ENCODE measurements at places on chromosomes 5 and 9.

DNA sequence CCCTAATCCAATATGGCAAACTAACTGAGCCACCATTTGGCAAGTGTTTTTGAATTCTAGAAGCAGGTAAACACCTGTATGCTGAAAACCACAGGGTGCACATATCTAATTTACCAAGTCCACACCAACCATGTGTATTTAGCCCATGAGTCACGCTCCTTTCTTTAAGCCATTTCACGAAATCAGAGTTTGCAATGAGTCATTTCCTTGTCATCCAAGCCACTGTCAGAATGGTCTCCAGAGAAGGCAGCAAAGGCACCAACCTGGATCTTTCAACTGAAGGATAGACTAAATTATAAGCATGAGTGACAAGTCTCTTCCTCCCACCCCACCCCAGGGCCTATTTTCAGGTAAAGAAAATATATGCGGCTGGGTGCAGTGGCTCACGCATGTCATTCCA, 110.0 kb downstream of the PAX5 start:
- DNase-seq, result peak; percentile 86

DNA sequence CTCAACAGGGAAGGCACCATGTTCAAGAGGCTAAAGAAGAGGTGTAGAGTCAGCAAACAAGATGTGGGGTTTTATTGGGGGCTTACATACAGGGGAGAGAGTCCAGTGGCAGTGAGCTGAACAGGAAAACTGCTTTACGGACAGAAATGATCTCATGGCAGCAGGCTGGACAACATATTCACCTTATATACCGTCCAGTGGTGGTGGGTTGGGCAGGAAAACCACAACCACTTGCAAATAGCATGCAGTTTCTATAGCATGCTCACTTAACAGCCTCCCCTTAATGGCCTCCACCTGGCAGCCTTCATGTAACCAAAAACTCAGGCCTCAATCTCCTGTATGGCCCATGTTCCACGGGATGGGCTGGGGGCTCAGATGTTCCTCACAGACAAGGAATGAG, 5.4 kb downstream of the TNFSF8 start:
- no peak for DNase-seq

- DNase-seq, result no peak
Observed at GRCh38 chr9:24936117-24936516, 390.4 kb upstream of the IZUMO3 start.

DNA sequence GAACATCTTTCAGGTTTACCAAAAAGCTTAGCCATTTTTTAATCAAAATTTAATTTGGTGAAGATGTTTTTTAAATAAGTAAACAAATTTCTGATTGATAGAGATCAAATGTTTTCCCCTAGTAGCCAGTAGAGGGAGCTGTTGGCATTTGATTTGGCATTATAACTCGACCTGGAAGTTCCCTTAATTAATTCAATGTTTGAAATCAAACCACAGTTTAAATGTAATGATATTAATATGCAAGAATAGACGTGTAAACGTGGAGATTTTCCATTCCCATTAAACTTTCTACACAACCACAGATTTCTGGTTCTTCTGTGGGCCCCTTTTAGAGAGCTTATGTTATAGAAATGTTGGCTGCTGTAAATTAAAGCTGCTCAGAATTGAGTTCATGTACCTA, 148.1 kb upstream of the MPDZ start:
- peak; percentile 51 for DNase-seq

GRCh38 chr9:118121361-118121760, 417.2 kb downstream of the TLR4 start:
- no peak for DNase-seq

DNA sequence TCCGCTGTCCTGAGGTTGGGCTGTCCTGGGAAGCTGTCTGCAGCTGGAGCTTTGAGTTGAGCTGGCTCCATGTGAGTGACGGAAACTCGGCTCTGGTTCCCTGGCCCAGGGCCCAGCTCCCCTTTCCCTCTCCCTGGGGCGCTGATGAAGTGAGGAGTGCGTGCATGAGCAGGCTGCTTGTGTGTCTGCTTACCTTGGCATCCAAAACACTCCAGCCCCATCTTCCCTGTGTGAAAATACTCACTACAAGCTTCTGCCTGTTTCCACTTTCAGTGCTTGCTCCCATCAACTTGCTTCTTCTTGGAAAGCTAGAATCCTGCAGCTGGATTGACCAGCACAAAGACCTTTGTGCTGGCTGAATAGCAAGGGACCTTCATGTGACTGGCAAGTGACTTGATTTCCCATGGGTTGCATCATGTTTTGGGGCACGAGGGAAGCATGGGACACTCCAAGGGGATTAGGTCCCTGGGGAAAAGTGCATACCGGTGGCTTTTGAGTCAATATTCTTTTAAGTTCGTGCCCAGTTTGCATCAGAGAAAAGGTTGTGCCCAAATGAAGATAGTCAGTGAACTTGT, 198.1 kb downstream of the GADD45G start:
- DNase-seq, result no peak

DNA sequence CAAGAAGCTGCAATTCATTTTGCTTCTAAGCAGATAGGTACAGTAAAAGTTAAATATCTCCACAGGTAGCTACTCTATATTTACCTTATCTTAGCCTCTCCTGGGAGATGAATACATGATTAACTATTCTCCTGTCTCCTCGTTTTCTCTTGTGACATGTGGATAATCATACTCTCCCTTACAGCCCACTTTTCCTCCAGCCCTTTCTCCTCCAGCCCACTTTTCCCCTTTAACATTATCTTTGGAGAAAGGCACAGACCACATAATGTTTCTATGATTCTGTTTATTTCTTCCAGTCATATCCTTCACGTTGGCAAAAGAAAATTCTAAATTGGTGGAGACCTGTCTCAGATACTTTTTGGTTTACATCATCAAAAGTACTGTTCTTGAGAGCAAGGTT, 84.0 kb downstream of the OSMR start:
- DNase-seq, result no peak

- peak; percentile 71 for DNase-seq
Observed at GRCh38 chr9:5518171-5518936, 8.0 kb downstream of the PDCD1LG2 start.

- no peak for DNase-seq
Observed at GRCh38 chr5:12315461-12315860, 411.2 kb upstream of the CTNND2 start.

DNA sequence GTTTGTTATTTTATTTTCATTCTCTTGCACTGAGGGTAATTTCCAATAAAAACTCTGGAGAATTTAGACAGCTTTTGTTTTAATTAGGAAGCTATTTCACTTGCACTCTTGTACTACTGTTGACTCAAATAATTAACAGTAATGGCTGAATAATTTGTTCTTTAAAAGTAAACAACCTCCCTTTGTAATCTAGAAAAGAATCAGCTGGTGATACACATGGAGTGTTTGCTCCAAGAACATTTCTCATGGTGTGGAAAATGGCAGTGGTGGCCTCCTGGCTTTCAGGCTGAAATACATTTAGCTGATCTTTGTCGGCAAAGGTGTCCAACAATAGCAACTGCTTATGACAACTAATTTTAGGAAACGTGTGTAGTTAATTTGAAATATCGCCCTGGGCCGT, 129.4 kb downstream of the C9orf152 start:
- no peak for DNase-seq

DNA sequence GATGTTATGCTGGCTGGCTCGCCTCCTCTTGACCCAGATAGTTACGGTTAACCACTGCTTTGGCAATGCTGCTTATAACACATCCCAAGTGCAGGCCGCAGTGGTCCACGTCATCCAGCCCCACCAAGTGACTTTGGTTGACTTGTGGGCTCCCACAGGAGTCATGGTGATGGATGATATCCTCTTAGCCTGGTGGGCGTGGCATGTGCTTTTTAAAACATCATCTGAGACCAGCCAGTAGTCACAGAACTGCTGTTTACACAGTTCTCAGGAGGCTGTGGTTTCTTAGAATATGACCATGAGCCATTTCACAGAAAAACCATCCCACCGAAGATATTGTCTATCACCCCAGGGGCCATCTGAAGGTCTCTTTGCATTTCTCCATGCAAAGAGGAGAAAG, 216.9 kb downstream of the SH3GL2 start:
- no peak for DNase-seq

GRCh38 chr5:68239487-68239886, 23.9 kb downstream of the PIK3R1 start:
- DNase-seq, result peak; percentile 89

DNA sequence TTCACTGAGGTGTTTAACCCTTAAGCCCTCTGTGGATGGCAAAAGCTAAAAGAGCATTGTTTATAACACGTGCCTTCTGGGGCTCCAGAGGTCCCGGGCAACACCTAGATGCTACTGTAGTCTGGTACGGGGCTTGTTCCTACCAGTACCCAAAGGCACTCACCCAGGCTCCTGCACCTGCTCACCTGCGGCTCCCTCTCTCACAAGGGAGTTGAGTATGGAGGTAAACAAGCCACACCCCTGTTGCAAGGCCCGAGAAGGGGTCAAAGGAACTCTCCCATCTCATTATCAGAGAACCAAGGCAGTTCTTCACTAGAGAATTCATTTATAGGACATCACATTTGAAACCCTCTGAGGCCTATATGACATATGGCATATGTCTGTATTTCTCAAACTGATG, 53.4 kb upstream of the IL6ST start:
- DNase-seq, result no peak

- DNase-seq, result no peak
Observed at GRCh38 chr5:135442431-135443160, 4.6 kb downstream of the DCANP1 start.

DNA sequence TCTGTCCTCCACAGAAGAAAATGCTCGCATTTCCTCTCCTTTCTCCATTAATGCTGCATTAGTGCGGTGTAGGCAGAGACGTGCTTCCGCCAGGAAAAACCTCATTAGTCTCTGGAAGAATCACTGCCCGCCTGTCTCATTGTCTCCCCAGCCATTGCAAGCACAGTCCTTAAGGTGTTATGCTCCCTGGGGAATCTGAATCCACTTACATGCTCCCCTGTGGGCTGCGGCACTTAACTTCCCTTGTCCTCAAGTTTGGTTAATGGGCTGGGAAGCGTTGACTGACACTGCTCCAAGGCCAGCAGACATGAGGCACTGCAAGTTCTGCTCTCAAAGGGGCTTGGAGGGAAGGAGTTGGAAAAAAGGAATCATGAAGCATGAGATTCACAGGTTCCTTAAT, 41.6 kb downstream of the TARS1 start:
- DNase-seq, result no peak

GRCh38 chr9:138022121-138022741, 144.6 kb downstream of the CACNA1B start:
- DNase-seq, result no peak

DNA sequence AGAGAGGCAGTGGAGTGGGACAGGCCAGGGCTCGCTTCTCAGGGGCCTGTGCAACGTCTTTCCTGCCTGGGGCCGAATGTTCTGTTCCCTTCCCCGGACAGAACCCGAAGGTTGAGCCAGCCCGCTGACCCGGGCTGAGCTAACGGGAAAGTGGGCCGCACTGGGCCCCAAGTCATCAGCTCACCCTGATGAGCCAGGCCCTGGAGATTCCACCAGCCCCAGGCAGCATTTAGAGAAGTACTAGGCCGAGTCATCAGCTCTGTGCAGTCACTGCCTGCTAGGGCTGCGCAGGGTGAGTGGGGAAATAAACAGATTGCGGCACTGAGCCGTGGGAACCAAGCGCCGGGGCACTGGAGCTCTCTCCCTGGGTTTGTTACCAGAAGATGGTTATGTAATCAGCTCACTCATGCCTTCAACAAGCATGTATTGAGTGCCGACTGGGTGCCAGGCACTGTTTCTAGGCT, 29.1 kb upstream of the DUSP1 start:
- DNase-seq, result peak; percentile 99

GRCh38 chr5:129639331-129639730, 108.6 kb upstream of the MINAR2 start:
- no peak for DNase-seq

GRCh38 chr5:91438871-91439270, 55.8 kb upstream of the ARRDC3 start:
- no peak for DNase-seq

DNA sequence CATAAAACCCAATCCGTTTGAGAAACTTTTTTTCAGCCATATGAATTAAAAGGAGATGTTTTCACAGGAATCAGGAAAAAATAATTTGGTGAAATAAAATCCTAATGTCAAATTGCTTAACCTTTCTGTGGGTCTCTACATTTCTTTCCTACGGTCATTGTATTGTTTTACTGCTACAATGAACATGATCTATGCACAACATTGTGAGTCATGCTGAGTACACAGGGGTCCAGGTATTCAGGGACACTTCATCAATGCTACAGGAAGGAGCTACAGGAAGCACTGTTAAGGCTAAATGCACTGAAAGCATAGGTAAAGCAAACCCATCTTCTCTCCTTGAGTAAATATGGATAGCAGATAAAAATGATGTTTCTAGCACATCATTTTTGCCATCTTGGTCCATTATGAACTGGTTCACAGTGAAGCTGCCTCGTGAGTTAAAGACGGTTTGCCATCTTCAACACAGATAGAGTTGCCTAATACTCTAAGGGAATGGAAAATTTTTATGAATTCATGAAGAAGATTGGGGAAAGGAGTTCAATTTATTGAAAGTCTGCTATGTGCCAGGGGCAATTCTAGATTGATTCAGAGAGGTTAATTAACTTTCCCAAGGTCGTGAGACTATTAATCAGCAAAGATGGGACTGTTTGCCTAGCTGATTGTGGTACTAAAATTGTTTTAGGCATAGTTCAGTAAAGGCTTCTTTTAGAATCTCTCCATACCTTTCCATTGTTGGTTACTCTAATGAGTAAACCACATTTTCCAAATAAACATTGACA, 85.5 kb downstream of the DIRAS2 start:
- no peak for DNase-seq

GRCh38 chr9:117779760-117780159, 75.6 kb downstream of the TLR4 start:
- no peak for DNase-seq

GRCh38 chr5:149061341-149061740, 1.5 kb downstream of the SH3TC2 start:
- DNase-seq, result no peak

DNA sequence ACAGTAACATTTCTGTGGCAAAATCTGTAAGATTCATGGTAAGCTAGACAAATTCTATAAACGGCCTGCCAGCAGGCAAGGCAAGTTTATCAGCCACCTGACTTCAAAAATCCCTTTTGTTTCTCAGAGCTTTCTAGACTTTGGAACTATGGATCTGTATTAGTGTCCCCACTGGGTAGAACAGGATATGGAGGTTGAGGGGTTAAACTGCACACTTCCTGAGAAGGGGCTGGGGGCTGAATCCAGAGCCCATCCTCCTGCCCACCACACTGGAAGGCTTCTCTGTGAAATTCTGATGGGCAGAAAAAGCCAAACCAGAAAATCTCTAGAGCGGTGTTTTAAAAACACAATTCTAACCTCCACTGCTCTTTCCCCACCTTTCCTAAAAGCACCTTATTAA, 128.7 kb downstream of the ENTREP1 start:
- DNase-seq, result no peak
